Airway epithelial cell (primary cell): ENCODE measurements at places on chromosomes 1 and 21. TPM values are rescaled to one million over a fixed set of nuclear protein-coding genes. Genes with fewer than 3 reads are reported as not detected.

The SPRR5 gene
- 0.71 TPM in 1 of 2 replicates, not detected in the other for total RNA-seq

The ACKR1 gene
- total RNA-seq: not detected in 2 replicates

The NES gene
- 0.85 and 0.93 TPM in 2 replicates for total RNA-seq

The SPRR3 gene
- 286 and 324 TPM in 2 replicates for total RNA-seq

The CFHR2 gene
- not detected in 2 replicates for total RNA-seq

The TNNI3K gene
- 0.28 TPM in 1 of 2 replicates, not detected in the other for total RNA-seq

The NKAIN1 gene
- 0.07 TPM in 1 of 2 replicates, not detected in the other for total RNA-seq

The MPL gene
- total RNA-seq: not detected in 2 replicates

The MATN1 gene
- total RNA-seq: not detected in 2 replicates

The TSTD1 gene
- total RNA-seq: 110 and 112 TPM in 2 replicates

The TNFSF4 gene
- 0.71 and 1.1 TPM in 2 replicates for total RNA-seq

The CLDN17 gene
- 0.56 and 0.70 TPM in 2 replicates for total RNA-seq

The ADAMTSL4 gene
- 14.4 and 21.1 TPM in 2 replicates for total RNA-seq

The PM20D1 gene
- total RNA-seq: not detected in 2 replicates

The PLPP3 gene
- 0.93 and 1.8 TPM in 2 replicates for total RNA-seq

The HRNR gene
- under 0.01 TPM in 1 of 2 replicates, not detected in the other for total RNA-seq

The ANKRD65 gene
- total RNA-seq: 21.4 and 24.3 TPM in 2 replicates

The CRB1 gene
- total RNA-seq: 0.05 TPM in 1 of 2 replicates, not detected in the other

The SPRR2E gene
- 5.4 and 6.5 TPM in 2 replicates for total RNA-seq

The SPRR2A gene
- 8.3 and 8.4 TPM in 2 replicates for total RNA-seq

The IVL gene
- total RNA-seq: 46.3 and 60.1 TPM in 2 replicates

The GPR89B gene
- 6.5 and 14.3 TPM in 2 replicates for total RNA-seq
